ENCODE measurements at places on chromosomes 12 and 14.

GRCh38 chr14:97724265-97724731 is 927.1 kb downstream of the VRK1 start:
- DNase-seq: peak; percentile 29

- DNase-seq: peak; percentile 84
Observed at GRCh38 chr12:64665514-64665913, 55.2 kb downstream of the RASSF3 start.

DNA sequence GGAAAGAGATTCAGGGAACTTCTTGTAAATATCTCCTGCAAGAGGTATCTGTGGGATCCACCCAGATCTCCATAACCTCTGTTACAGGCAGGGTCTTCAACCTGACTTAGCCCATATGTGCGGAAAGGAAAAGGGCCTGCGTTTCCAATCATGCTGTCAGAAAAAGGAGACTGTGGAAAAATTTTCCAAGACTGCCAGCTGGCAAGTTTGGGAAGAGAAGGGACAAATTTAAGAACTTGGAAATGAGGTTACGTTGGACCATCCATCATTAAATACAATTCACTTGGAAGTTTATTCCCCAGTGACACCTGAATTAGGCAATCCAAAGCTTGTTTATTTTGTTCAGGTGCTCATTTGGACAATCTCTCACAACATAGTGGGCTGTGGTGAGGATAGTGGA is 13.9 kb downstream of the PTHLH start:
- DNase-seq: no peak

GRCh38 chr12:93115646-93116045 is 186.6 kb upstream of the EEA1 start:
- DNase-seq: no peak

DNA sequence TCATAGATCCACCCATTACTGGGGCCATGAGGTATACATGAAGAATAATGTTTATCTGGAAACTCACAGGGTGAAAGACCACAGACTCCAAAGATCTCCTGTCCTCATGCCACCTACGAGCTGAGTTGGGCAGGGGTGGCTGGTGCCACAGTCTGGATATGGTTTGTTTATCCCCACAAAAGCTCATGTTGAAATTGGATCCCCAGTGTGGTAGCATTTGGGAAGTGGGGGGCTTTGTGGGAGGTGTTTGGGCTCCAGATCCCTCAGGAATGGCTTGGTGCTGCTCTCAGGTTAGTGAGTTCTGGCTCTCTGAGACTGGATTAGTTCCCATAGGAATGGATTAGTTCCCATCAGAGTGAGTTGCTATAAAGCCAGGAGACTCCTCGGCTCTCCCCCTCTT is 192.3 kb upstream of the FSCB start:
- DNase-seq: no peak

DNA sequence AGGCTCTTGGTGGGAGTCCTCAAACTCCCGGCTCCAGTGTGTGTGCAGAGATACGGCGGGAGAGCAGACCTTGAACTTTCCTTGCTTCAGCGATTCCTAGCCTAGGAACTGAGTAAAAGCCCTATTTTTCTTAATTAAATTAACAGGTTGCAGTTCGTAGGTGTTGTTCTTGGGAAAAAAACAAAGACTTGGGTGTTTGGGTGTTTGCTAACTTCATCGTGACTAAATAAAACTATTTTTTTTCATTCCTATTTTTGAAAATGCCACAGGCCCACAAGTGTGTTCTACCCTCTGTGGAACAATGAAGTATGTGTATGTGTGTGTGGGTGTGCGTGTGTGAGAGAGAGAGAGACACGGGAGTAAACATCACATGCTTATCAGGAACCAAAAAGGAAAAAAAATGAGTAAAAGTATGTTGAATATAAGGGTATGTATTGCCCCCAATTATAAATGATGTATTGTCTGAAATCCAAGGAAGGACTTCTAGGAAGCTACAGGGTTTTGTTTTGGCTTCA is 651 bp downstream of the TMEM117 start:
- peak; percentile 24 for DNase-seq

DNA sequence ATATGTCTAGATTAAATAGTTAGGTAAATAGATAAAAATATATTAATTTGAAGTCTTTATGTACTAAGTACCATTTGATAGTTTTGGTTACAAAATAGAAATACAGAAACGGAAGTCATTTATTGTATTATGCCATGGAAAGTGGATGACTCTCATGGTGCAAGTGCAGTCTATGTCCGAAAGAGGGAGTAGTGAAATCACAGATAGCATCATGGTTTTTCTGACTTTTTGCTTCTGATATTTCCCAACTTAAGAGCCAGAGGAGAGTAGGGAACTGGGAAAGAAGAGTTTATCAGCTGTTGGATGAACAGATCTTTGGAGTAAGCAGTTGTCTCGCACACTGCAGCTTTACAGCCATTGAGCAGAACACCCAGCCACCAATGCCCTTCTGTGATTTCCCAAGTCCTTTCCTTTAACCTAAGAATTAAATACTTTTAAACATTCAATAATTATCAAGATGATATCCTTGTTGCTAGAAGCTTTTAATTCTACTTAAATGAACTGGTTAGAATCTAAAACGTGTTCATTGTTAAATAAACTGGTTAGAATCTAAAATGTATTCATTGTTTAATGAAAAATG is 18.4 kb upstream of the SRGAP1 start:
- DNase-seq: no peak

- no peak for DNase-seq
Observed at GRCh38 chr12:124452576-124453331, 114.7 kb downstream of the NCOR2 start.

DNA sequence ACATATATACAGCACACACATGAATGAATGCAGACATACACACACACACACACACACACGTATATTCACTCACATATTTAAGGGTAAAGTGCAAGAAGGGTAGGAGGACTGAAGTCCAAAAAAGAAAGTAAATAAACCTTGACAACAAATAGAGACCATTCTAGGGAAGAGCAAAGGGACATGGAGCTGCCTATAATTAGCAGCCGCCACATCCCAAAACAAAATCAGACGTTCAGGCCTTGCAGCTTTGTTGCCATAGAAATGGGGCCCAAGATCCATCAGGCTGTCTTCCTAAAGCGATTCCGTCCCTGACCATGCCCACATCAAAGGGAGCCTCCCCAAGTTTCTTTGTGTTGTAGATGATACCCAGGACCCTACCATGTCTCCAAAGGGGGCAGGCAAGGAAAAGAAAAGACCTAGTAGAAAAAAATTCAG is 703.5 kb upstream of the TBX3 start:
- no peak for DNase-seq

- no peak for DNase-seq
Observed at GRCh38 chr12:91604897-91605296, 422.3 kb upstream of the DCN start.

GRCh38 chr14:91369628-91370445 is 47.8 kb downstream of the CCDC88C start:
- DNase-seq: no peak

DNA sequence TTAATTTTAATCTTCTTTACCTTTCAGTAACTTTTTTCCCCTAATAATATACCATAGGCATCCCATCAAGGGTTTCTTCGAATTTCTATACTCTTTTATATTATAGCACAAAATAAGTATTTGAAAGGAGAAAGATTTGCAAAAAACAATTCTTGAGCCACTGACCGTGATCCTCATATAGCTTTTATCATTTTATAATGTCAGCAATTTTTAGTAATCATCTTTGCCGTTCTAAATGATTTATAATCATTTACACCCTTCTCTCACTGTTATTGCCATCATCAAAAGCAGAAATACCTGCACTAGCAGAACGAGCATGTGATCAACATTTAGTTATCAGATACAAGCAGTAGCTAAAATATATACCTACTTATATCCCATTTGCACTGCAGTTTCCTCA is 16.9 kb downstream of the PTPRQ start:
- DNase-seq: no peak

DNA sequence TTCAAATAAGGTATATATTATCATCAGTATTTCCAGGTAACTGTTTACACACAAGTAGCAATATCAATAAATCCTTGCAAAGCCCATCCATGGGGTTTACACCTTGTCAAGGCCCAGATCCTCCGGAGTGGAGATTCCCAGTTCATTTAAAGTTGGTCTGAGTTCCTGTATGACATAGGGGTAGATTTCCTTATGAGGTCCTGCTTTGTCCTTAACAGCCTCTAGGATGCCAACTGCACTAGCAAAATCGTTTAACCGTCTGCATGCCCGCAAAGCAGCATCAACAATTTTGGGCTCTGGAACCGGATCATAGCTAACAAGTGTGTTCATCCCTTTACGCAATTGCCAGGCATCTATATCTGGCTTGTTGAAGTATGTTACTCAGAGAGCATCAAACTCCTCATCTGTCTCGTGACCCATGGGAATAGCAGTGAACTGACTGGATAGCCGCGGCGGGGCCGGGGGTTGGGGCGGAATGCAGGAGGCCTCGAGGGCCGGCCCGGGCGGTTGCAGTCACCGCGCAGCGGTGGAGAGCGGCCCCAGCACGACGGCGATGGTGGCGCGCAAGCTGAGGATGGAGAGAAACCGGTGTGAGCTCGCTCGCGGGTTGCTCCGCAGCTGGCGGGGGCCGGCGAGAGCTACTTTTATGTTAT is 30.6 kb upstream of the FBXO34 start:
- DNase-seq: no peak
